OCI-M1 (cell line): ENCODE measurements at places on chromosomes 6 and 20.
A peak's percentile ranks its signal among the peaks of the same experiment; 100 is the strongest.

DNA sequence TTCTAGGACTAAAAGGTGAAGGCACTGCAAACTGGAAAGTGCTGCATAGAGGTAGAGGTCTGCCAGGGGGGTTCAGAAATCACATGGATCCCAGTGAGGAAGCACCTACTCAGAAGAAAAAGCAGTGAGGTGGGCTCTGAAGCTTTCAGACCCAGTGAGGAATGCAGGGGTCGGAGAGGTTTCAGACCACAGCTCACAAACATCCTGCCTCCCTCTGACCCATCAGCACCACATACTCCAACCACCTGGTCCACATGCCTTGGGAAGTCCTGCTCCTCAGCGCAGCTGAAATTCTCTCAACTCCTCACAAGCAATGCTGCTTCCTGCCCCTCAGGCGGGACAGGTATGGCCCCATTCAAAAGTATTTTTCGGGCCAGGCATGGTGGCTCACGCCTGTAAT, 20.2 kb downstream of the MRPL14 start:
- DNase-seq = no peak

- peak; percentile 74 for DNase-seq
Observed at GRCh38 chr6:7647504-7647903, 57.5 kb downstream of the SNRNP48 start.

GRCh38 chr20:64108731-64109681, 1.6 kb upstream of the NPBWR2 start:
- DNase-seq = no peak

GRCh38 chr20:25544311-25544710, 41.0 kb downstream of the NINL start:
- DNase-seq = no peak

GRCh38 chr6:80636689-80637088, 530.2 kb downstream of the BCKDHB start:
- no peak for DNase-seq

- no peak for DNase-seq
Observed at GRCh38 chr20:4165984-4166725, 150.8 kb upstream of the RNF24 start.

GRCh38 chr6:84379142-84379541, 151.7 kb upstream of the CEP162 start:
- DNase-seq = no peak

DNA sequence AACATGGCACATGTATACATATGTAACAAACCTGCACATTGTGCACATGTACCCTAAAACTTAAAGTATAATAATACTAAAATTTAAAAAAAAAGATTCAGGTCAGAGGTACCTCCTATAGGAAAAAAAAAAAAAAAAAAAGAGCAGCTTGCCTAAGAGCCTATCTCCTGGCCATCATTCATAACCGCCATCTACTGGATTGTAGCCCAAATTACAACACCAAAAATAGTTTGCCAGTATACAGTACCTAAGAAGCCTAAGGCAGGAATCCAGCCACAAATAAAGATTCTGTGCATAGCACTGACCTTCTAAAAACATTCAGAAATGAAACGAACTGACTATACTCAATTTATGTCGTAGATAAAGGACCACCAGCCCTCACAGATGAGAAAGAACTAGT, 438.4 kb upstream of the ADGRB3 start:
- peak; percentile 82 for DNase-seq

DNA sequence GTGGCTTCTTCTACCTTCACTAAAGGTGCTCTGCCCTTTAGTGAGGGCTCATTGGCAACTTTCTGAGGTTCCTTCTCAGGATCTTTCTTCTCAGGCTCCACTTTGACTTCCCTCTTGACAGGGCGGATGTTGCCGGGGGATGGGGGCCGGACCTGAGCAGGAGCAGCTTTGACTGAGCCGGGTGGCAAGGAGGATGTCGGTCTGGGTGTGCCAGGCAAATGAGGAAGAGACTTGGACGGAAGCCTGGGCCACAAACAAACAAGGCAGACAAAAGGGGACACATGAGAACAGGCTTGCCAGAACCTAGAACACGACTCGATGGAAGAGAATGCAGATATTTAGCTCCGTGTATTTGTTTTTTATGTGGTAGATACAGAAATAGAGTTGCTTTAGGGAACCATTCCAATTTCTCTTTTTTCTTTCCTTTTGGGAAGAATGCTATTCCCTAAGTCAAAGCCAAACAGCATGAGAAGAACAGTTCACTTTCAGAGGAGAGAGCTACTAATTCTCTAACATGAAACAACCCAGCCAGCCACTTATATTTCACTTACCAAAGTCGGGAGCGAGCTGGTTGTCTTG, 76.2 kb upstream of the BCLAF1 start:
- peak; percentile 38 for DNase-seq

GRCh38 chr6:5095236-5095635, 10.1 kb downstream of the PPP1R3G start:
- no peak for DNase-seq

- no peak for DNase-seq
Observed at GRCh38 chr20:20096421-20096820, 44.1 kb downstream of the CFAP61 start.

GRCh38 chr6:106981926-106982325, 7.4 kb upstream of the CD24 start:
- no peak for DNase-seq

- peak; percentile 31 for DNase-seq
Observed at GRCh38 chr6:30942338-30943060, 1.7 kb downstream of the MUCL3 start.

GRCh38 chr6:15294504-15294903, 48.6 kb downstream of the JARID2 start:
- DNase-seq = no peak

GRCh38 chr6:137271245-137272183, 52.3 kb upstream of the IFNGR1 start:
- DNase-seq = peak; percentile 80

- no peak for DNase-seq
Observed at GRCh38 chr6:82843291-82843885, 222.3 kb downstream of the UBE3D start.

GRCh38 chr6:146878168-146878951, 279.6 kb downstream of the ADGB start:
- peak; percentile 77 for DNase-seq

DNA sequence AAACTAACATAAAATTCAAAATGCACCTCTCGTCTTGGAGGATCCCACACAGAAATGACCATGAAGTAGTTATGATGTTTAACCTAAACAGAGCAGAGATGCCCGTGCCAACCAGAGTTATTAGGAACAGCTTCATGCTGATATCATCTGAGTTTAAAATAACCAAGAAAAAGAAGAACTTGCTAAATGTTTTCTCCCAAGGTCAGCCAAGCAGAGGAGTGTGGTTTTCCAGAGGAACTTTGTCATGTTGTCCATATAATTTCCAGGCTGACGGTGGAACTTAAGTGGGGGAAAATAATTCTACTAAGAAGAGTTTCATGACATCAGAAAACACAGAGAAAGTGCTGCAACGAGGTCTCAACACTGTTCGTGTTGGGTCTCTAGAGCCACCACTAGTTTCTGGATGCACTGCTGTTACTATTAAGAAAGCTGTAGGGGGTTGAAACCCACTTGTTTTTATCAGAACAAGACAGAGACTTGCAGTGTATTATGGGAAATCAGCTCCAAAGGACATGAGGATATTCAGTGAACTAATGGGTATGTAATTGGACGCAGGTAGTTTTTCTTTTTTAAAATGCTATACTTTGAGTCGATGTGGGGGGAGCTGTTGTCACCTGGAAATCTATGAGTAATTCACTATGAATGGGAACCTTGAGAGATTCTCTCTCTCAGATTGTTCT, 5.2 kb downstream of the AGPAT4 start:
- DNase-seq = peak; percentile 85

DNA sequence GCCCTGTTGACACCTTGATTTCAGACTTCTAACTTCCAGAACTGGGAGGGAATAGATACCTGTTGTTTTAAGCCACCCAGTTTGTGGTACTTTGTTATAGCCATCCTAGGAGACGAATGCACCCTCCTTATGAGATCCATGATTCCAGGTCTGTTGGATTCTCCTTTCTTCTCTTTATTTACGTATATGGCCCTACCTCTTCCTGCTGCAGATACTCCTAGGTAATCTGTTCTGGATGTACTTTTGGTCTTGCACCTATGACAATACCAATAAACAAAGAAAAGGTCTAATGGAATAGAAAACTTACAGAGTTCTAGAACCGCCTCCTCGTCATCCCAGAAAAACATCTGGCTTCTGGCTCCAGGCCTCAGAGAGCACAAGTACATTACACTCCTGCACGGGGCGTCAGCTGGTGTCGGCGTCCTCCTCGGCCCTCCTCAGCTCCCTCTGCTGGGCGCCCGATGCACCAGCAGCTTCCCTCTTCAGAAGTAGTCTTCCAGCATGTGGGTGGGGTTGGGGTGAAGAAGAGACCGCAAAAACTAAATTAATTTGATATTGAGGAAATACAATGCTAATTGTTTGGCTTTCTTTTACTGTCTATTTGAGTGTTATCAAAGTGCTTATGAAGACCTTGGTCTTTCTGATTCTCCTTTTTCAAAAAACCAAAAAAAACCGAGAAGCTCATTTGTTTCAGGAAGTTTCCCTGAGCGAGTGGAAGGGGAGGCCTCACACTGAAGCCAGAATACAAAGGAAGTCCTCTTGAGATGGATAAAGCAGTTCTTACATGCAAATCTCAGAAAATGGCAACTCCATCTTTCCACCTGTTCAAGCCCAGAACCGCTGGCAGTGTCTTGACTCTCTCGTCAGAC, 9.7 kb upstream of the ATXN1 start:
- DNase-seq = peak; percentile 89

- no peak for DNase-seq
Observed at GRCh38 chr6:6901205-6901719, 206.5 kb upstream of the RREB1 start.

GRCh38 chr6:2396846-2397630, 151.6 kb upstream of the GMDS start:
- no peak for DNase-seq

DNA sequence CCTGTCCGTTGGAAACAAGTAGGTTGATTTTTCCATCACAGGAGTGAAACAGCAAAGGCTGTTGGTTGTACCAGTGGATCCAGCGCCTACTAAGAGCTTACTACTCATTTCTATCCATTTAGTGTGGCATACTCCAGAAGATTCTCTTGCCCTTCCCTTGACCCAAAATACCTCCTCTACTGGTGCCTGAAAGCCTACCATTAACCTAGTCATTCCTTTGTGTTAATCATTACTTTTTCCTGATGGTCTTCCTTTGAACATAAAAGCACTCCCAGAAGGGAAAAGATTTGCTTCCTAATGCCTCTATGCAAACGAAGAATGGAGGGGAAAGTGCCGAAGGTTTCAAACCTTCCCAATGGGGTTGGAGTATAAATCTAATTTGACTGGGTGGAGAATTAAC, 123.3 kb downstream of the QRSL1 start:
- no peak for DNase-seq

DNA sequence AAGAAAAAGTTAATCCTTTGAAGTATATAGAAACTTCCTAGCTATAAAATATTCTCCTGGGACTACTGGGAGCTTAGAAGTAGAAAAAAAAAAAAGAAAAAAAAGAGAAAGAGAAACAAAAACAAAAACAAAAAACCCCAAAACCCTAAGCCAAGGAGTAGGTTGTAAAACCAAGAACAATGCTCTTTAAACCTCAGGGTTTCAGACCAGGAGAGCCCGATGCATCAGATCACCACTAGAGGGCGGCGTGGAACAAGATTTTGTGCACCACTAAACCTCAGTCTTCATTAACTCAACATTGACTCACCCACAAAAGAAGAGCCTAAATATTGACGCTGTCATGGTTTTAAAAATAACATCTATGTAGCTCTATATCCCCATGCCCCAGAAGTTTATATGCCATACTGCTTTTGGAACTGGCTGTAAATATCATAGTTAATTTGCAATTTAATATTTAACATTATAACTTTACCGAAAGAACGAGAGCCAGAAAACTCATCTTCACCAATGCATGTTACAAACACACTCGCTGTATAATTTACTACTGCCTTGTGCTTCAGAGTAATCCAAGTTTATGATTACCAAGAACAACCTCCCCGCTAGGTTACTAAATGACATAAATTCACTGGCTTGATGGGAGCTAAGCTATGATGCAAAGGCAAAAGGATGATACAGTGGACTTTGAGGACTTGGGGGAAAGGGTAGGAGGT, 19.2 kb downstream of the MCUR1 start:
- DNase-seq = peak; percentile 92

DNA sequence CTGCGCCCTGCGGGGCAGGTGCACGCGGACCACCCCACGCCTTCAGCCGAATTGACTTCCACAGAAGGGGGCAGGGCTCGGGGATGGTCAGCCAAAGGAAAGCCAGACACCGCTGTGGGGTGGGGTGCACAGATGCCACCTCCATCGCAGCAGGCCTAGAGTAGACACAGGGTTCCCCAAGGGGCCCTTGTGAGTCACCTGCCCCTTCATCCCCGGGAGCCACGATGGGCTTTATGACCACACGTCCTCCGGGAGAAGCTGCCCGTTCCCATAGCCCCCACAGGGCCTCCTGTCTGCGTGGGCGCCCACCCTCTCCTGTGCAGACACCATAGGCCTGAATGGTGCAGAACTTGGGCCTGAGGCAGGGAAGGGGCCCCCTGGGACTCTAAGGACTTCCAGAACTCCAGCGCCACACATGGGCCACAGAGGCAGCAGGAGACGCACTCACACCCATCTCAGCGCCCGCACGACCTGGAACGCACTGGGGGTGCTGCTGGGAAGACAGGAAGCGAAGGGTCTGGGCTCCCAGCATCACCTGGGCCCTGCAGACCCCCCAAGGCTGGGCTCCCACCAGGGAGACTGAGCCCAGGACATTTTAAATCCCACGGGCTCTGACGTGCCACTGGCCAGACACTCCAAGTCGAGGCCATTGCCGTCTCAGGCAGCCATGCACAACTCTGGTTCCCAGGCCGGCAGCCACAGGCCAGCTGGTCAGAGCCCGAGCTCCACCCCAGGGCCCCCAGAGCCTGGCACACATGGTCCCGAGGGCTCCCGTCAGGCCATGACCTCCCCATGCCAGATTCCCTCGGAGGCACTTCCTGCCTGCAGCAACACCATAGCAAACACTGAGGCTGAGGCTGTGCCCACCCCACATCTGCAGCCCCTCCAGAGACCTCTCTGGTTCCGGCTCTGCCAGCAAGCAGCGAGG, 134.2 kb downstream of the DLL1 start:
- no peak for DNase-seq

DNA sequence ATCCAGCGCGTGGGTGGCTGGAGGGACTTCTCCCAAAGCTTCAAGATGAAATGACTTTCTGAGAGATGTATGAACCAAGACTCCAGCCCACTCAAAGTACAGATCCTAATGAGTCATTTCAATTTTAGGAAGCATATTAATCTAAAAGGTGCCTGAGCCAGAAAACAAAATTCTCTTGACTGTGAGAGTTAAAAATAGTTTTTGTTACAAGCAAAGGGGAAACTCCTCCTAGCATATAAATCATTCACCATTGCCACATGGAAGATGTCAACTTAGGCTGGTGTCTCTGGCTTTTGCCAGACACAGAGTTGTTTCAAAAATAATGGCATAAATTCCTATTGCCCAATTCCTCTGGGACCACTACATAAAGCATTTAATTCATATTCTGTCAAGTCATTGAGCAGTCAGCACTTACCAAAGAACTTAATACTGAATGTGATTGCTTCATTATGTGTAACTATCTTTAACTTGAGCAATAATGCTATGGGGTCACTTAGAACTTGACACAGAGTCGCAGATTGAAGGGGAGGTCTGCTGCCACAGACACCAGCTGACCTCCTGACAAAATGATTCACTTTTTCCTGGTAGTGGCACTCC, 280.6 kb downstream of the SLC35F1 start:
- DNase-seq = peak; percentile 78

GRCh38 chr6:107344383-107344782, 115.0 kb downstream of the PDSS2 start:
- DNase-seq = peak; percentile 24
